ENCODE measurements at places on chromosomes 5 and 9.

GRCh38 chr5:62640446-62640845 is 61.8 kb downstream of the LRRC70 start:
- DNase-seq, result no peak

DNA sequence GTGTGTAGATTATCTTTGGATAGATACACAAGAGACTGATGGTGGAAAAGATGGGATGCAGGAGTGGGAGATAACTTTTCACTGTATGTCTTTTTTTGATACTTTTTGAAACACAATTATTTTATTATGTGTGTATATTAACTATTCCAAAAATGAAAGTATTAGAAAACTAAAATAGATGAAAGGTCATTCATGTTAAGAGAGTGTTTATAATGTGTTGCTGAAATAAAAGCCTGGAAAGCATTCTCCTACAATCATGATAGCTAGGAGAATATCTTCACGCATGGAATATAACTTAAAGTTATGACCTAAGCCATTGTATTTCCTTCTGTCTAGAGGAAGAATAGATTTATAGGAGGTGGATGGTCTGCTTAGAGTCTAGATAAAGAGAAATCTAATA is 154.8 kb upstream of the MAST4 start:
- DNase-seq, result no peak

GRCh38 chr9:128469070-128469469 is 13.3 kb downstream of the ODF2 start:
- no peak for DNase-seq

DNA sequence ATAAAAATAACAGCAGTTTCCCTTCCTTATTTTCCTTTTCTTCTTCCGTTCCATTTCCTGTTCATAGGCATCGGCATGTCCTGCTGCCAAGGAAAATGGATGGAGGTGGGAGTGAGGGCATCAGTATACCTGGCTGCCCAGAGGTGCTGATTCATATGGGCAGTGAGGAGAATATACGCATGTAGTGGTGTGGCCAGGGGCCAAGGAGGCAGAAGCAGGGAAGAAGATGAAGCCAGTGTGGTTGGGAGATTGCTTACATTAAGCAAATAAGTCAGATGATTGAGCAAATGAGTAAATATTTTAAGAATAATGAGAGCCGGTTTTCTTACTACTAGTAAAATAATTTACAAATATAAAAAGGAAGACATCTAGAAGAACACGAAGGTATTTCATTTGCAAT is 344.9 kb upstream of the PAPPA start:
- no peak for DNase-seq
